Effector memory CD8-positive, alpha-beta T cell (primary cell): ENCODE measurements at places on chromosomes 5 and 9.

GRCh38 chr9:37413311-37413710 is 9.2 kb upstream of the GRHPR start:
- DNase-seq, result no peak

- no peak for DNase-seq
Observed at GRCh38 chr9:99561509-99561917, 260.2 kb upstream of the NR4A3 start.

GRCh38 chr9:132054024-132054423 is 25.6 kb downstream of the MED27 start:
- no peak for DNase-seq

GRCh38 chr9:112020680-112021596 is 124.3 kb downstream of the UGCG start:
- DNase-seq, result no peak

DNA sequence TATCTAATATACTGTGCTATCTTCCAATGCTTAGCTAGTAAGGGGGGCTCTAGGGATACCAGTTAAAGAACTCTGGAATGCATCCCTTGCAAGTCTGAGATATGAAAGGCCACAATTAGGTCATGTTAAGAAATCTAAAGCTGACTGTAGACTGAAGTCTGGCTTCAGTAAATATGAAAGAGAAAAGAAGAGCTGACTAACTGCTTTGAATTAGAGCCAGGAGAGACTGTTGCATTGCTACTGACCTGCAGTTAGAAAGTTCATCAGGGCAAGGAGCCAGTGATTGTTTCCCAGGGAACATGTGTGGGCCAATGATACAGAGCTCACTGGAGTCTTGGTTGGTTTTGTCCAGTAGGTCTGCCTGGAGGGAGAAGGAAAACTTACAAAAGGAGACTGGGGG is 472.1 kb upstream of the TNC start:
- no peak for DNase-seq

- no peak for DNase-seq
Observed at GRCh38 chr9:6961845-6962522, 204.2 kb downstream of the KDM4C start.

DNA sequence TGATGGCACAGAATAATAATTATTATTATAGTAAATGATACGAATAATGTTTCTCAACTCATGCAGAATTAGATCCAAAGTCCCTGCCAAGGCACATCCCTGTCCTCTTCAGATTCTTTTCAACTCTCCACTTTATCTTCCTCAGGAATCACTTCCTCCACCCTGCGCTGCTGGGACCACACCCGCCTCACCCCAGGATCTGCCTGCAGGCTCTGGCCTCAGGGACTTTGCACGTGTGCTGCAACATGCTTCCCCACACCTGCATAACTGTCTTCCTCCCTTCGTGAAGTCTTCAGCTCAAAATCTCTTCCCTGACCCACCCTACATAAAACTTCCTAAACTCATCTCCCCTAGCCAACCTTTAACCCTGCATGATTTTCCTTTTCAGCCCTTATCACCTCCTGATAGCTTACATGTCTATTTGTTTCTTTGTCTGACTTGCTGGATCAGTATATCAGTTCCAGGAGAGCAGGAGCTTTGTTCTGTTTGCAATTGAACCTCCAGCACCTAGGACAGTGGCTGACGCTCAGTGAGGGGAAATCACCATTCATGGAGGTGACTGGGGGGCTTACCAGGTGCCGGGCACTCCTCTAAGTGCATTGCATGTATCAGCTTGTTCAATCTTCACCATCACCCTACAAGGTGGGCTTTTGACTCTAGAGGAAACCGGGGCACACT is 47.5 kb upstream of the EGFLAM start:
- DNase-seq, result no peak
